Right ventricle myocardium inferior (tissue), 1 donor: ENCODE measurements at places on chromosomes 1 and 21.

GRCh38 chr1:7902478-7903085 lies 38.1 kb downstream of the TNFRSF9 start:
- DNase-seq = peak; percentile 72

- no peak for DNase-seq
These were observed 29.6 kb upstream of the VPS13D start for GRCh38 chr1:12200208-12200607.

DNA sequence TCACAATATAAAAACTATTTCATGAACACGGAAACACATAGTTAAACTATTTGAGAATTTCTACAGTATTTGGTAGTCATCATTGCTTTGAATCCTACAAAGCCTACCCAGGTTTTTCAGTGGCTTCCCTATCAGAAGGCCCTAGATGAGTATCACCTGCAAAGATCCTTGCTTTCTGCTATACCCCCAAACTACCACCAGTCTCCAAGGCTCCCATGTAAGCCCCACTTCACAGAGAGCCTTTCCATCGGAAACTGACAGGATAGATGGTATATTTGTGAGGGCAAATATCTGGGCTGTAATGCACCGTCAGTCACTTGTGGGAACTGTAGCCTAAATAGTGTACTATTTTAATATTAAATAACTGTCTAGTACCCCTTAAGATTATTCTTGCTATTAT lies 674.3 kb downstream of the BRINP3 start:
- no peak for DNase-seq

GRCh38 chr21:34707876-34708325 lies 39.1 kb downstream of the CLIC6 start:
- DNase-seq = no peak

DNA sequence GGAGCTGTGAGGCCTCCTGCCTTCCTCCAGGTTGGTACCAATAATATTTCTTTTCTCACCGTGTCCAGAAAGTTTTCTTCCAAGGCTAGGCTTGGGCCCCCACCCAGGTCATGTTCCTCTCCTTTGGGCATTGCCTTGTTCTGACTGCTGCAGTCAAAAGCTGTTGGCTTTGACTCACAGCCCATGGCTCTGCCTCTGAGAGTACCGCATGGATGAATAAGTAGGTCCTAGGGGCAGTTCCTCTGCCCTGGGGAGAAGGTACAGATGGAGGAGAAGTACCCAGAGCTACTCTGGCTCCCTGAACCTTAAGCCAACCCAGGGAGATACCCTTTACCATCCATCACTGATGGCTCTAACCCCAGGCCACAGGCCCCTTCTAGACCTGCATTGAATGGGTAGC lies 115.0 kb downstream of the NAV1 start:
- no peak for DNase-seq

DNA sequence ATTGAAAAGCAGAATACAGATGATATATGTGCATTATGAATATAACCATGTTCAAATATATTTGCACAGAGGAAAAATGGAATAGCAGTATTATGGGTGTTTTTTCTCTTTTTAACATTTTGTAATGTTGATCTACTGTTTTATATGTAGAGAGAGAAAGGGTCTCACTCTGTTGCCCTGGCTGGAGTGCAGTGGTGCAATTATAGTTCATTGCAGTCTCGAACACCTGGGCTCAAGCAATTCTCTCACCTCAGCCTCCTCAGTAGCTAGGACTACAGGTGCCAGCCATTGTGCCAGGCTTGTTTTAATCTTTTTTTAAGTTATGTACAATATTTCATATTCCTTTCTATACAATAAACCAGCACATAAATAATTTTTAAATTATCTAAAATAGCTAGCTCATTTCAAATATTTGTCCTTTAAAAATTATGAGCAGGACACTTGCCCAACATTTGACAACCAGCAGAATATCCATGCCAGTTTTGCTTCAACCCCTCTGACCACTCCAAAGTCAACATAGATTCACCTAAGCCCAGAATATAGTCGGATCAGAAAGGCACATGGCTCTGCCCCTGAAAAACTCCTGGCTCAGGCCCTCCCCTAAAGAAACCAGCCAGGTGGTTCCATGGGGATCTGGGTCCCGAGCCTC lies 29.8 kb downstream of the ZNF281 start:
- no peak for DNase-seq

GRCh38 chr1:55329808-55330432 lies 114.8 kb upstream of the USP24 start:
- DNase-seq = no peak

- no peak for DNase-seq
These were observed 105.5 kb downstream of the RERE start for GRCh38 chr1:8711873-8712412.

DNA sequence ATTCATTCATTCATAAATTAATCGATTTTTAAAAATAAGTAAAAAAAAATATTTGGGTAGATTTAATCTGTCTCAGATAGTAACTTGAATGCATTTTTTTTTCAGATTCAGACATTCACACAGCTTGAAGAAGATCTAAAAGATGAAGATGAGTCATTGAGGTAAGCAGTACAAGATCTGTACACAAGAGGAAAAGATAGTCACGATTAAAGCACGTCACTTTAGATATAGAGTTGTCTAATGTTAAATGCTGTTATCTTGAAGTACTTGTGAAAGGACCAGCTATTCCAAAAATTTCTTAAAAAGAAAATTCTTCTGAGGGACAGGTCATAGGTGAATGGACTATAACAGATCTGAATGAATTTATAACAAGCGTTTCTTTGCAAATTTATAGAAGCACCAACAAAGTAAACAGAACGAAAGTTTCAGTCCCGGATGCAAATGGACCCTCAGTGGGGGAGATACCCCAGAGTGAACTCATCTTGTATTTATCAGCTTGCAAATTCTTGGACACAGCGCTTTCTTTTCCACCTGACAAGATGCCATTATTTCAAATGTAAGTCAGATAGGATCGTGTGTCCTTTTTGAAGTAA lies 31.2 kb upstream of the MORC3 start:
- DNase-seq = no peak

DNA sequence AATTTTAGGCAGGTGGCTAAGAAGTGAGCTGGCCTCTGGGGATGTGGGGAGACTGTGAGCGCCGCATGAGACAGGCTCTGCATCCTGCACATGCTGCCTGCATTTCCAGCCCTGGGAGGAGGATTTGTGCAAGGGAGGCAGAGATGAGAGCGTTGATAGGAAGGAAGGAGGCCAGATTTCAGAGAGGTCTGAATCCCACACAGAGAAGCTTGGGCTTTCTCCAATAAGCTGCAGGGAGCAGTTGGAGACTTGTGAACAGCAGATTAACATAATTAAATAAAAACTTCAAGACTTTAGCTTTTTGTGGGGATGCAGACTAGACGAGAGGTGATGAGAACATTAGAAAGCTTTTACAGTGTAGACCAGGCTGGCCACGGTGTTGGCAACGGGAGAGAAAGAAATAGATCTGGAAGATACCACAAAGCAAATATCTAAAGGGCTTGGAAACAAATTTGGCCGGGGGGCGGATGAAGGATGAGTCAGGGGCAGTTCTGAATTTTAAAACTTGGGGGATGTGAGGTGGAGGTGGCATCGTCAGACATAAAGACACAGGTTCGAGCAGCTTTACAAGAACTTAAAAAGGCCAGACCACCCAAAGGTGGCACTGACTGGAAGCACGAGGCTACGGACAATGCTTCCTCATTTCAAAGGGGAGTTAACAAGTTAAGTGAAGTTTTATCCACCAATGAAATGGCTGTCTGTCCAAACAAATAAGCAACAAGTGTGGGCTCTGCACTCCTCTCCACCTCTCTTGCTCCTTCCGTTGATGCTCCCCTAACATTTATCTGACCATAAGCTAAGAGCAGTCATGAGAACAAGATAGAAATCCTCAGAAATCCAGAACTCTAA lies 57.0 kb downstream of the HIVEP3 start:
- no peak for DNase-seq

DNA sequence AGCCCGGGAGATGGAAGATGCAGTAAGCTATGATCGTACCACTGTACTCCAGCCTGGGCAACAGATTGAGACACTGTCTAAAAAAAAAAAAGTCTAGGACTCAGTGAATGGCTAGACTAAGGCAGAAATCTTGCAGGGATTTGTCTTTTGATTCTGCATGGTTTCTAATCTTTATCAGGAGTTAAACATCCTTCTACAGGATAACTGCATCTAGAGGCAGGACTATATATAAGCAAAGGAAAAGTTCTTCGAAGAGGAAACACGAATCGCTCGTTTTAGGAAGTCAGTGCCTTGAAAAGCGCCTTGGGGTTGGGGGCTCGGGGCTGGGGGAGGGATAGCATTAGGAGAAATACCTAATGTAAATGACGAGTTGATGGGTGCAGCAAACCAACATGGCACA lies 602 bp upstream of the UFC1 start:
- no peak for DNase-seq

GRCh38 chr1:213176341-213176740 lies 125.3 kb downstream of the RPS6KC1 start:
- DNase-seq = no peak

- no peak for DNase-seq
These were observed 438.5 kb upstream of the PLXNA2 start for GRCh38 chr1:208682664-208683013.

DNA sequence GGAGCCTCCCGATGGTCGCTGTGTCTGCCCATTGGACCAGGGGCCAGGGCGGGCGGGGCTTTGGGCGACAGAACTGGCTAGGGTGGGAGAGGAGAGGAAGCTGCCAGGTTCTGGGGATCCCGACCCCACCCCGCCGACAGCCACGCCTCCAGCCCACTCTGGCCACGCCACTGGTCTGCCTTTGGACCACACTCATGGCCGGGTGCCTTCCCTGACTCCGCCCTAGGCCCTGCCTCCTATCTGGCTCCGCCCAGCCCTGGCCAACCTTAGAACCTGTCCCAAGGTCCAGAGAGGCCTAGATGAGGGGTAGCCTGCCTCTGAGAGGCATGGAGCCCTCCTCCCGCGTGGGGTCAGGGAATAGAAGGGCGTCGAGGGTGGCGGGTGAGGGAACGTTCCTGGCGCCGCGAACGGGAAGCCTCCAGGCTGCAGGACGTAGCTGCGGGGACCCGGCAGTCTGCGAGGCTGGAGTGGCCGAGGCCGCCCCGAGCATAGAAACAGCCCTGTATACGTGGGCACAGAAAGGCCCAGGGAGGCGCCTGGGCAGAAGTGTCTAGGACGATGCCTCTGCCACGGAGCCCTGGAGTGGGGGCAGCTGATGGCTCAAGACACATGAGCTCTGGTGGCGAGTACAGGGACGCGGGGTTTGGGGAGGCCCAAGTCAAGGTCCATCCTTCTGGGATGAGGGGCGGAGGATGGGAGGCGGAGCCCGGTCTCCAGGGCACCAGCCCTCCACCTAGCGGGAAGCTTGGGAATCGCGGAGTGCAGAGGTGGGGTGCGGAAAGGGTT lies 11.5 kb upstream of the COL16A1 start:
- DNase-seq = peak; percentile 95

DNA sequence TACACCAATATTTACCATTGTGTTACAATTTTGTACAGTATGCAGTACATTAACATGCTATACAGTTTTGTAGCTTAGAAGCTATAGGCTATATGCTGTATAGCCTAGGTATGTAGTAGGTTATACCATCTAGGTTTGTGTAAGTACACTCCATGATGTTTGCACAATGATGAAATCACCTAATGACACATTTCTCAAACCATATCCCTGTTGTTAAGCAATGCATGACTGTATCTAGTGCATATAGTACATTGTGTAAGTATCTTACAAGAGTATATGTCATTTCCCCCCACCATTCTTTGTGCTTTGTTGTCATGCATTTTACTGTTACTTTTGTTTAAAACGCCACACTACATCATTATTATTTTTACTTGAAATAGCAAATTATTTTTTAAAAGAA lies 65.7 kb upstream of the RNF11 start:
- no peak for DNase-seq

DNA sequence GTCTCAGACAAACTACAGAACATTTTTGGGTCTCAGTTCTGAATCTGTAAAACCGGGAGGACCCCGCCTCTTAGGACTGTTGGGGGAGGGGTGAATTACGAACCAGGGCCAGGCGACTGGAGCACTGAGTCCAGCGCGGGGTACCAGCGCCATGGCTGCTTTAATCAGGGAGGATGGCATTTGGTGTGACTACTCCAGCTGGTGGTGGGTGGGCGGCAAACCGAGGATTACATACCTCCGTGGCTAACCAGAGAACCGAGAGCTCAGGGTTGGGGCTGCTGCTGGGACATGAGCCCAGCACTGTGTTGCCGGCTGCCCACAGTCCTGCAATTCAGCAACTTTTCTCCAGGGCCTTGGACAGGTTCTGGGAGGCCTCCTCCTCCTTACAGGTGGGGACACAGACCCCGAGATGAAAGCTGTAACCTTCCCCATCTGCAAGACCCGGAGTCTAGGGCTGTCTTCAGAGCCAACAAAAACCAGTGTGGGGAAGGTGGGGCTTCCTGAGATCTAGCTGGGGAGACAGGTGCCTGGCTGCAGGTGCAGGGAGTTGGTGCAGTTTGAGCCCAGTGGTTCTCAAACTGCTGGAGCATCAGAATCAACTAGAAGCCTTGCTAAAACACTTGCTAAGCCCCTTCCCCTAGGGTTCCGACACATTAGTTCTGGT lies 273.5 kb downstream of the FOXD2 start:
- DNase-seq = no peak

GRCh38 chr1:211492511-211493132 lies 660 bp upstream of the RD3 start:
- no peak for DNase-seq

DNA sequence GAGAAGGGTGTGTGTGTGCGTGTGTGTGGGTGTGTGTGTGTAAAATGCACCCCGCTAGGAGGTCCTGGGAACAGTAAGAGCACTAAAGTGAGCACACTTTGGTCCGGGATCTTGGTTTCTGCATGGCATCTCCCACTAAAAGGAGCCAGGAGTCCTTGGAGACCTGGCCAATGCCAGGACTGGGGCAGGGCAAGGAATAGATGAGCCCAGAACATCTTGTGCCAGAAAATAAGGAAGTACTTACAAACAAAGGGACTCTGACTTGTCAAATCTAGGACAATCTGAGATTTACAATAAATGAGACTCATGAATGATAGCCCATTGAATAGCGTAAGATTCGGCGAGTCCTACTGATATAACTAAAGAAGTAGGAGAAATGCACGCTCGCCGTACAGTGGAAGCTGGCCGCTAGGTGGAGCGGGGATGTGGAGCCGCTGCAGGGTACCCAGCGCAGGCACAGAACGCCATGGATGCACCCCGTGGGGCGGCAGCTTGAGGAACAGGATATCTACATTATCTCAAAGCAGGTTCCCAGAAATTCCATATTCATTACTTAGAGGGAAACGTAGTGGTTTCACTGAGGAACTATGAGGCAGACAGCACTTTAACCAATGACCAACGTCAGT lies 7.1 kb downstream of the SLC37A1 start:
- no peak for DNase-seq

DNA sequence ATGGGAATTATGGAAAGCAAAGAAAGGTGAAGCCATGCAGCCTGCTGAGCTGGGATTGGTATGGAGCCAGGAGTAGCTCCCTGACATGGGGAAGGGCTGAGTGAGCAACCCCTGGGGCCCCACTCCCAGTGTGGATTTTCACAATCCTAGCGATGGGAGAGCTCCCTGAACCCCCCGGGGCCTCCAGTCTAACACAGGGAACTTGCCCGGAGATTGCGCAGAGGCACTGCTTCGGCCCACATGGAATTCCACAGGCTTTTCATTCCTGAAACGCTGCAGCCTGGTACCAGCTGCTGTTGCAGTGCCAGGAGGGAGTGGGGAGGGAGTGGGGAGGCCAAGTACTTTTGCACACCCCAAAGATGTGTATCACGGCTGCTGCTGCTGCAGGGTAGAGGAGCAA lies 110.4 kb upstream of the C21orf91 start:
- no peak for DNase-seq
